ENCODE measurements at places on chromosomes 11 and 22.
A peak's percentile ranks its signal among the peaks of the same experiment; 100 is the strongest.

DNA sequence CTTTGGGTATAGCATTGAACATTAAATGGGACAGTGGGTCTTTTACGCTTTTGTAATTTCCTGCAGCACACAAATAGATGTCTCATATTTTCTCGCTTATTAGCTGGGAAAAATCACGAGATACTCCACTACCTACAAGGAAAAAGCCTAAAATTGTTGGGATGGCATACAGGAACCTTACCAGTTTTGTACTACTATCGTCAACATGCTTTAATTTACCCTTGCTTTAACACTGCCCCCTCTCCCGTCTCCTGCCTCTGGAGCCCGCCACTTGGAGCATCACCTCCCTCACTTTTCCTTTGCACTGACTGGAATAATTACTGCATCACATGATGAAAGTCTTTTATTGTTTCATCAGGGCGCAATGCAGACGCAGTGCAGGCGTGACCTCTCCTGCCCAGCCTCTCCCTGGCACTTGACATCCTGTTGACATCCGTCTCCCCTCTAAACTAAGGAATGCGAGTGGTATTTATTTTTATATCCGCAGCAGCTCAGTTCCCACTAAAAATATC is 1.0 kb upstream of the FNBP4 start:
- DNase-seq, result no peak

DNA sequence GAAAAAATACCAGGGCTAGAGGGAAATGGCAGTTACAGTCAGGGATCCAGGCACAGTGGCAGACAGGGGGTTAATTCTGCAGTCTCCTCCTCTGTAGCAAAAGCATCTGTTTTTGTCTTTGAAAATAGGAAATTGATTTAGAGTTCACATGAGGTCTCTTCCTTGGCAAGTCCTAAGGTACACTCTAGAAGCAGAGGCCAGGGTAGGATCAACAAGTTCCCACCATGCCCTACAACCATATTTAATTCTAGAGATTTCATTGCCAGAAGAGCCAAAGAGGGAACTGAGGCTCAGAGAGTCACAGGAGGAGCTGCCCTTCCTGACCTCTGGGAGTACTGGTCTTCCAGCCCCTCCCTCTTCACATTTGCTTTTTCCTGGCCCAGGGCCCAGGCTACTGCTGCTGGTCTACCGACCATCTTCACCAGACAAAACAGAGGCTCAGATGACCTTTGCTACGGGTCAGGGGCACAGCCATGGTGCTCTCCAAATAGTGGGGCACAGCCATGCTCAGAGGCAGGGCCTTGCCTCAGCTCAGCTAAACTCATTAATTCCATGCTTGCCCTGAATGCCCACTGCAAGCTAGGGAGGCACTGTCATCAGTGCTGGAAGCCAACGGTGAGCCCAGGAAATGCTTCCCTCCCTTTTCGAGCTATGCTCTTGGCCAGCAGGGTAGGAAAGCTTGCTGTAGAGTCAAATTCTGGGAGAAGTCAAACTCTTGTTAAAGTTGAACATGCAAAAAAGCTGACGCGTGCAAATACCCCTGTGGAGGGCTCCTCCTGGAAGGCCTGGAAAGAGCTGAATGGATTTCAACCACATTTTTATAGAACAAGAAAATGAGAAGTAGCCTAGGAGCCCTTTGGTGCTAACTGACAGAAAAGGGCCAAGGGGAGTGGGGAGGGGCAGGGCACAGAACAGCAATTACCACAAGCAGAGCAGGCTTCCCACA is 11.7 kb upstream of the CHRM4 start:
- DNase-seq, result no peak

GRCh38 chr11:27064086-27064485 is 23.5 kb downstream of the BBOX1 start:
- DNase-seq, result no peak

DNA sequence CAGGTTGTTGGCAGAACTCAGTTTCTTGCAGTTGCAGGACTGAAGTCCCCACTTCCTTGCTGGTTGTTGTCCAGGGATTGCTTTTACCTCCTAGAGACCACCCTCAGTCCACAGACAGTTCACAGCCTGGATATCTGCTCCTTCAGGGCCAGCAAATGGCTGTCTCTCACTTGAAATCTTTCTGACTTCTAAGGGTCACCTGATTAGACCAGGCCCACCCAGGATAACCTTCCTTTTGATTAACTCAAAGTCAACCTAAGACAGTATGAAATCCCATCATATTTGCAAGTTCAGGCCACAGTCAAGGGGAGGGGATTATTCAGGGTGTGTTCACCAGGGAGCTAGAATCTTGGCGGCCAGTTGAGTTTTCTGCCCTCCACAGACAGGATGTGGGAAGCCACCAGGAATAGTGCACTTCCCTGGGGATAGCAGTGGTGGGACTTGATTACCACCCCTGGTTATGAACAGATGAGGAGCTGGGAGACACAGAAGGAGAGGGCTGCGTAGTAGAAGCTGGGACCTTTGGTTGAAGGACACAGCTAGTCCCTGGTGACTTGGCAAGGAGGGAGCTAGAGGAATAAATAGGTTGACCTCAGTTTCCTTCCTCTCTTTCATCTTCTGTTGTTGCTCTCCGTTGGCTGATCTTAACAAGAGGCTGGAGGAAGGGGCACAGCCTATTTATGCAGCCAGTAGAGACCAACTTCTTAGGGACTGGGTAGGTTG is 33.4 kb downstream of the MIAT start:
- no peak for DNase-seq

DNA sequence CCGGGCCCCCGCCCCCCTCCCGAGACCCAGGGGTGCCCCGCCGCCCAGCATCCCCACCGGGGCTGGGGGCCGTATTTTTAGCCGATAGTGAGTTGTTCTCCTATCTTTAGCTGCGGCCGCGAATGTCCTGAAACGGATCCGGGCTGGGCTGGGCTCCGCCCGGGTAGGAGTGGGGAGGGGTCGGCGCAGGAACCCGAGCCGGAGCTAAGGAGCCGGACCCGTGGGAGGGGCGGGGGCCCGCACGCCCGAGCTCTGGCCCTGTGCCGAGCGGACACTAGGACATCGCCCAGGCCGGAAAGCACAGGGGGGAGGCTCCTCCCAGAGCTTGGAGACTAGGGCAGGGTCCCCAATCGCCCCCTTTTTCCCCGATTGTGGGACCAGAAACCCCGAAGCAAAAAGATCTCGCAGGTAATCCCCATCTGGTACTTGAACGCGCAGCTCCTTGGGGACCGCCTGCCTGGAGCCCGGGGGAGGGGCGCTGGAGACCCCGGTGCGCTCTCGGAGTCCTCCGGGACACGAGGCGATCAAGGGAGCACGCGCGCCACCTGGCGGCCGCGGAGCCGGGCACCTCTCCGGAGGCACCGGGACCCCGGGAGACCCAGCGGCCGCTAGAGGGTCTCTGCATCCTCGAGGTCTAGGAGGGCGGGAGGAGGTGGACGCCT is 669 bp downstream of the CDC42EP2 start:
- DNase-seq, result peak; percentile 96

- no peak for DNase-seq
Observed at GRCh38 chr11:127643268-127644058, 642.9 kb upstream of the KIRREL3 start.

- no peak for DNase-seq
Observed at GRCh38 chr11:65802841-65803240, 16.0 kb downstream of the OVOL1 start.

GRCh38 chr11:41405812-41406211 is 53.6 kb downstream of the LRRC4C start:
- DNase-seq, result no peak

DNA sequence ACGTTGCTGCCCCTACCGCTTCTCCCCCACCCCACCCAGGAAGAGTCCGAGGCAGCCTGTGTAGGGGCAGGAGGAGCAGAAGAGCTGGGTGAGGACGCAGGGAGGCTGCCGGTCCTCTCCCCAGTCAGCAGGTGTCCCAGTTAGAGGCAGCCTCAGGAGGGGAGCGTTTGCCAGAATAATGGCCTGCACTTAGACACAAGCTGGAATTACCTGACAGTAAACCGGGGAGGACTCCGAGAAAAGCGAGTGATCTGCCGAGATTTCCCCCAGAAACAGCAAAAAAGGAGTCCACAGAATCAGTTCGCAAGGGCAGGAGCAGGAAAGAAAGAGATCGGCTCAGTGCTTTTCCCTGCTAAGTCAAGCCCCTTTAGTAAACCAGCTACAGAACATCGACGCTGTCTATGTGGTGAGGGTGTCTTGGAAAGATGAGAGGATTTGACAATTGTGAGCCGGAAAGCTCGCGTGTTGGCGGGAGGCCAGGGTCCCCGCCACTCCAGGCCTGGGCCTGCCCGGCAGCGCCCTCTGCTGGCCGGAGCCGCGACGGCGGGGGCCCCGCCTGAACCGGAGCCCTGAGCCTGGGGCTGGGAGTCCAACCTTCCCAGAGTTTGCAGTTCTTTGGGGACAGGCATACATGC is 17.7 kb upstream of the THRSP start:
- peak; percentile 89 for DNase-seq

DNA sequence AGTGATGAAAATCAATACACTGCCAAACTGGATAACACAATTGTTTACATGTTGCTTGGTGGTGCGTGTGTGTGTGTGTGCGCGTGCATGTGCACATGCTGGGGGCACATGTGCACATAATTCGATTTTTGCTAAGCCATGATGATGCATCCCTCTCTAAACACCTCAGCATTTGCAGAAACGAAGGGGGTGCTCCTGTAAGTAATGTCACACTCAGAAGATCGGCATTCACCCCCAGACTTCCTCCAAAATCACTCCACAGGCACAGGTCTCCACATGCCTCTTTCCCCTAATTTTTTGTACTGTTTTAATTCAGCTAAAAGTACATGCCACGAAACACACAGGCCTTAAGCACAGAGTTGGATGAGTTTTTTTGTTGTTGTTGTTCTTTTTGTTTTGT is 341.5 kb downstream of the SHANK2 start:
- DNase-seq, result no peak

GRCh38 chr11:69190796-69191536 is 35.2 kb downstream of the SMIM38 start:
- DNase-seq, result no peak

DNA sequence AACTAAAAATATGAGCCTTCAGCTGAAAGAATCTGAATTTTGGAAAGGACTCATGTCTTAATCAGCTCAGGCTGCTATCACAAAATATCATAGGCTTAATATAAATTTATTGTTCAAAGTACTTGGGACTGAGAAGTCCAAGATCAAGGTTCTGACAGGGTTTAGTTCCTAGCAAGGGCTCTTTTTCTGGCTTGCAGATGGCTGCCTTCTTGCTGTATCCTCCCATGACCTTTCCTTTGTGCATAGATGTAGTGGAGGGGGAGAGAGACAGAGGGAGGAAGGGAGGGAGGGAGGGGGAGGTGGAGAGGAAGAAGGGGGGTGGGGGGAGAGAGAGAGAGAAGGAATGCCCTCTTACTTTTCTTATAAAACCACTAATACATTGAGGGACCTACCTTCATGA is 306.8 kb upstream of the DDI1 start:
- no peak for DNase-seq

GRCh38 chr11:73019996-73020395 is 122.1 kb downstream of the FCHSD2 start:
- DNase-seq, result no peak

- DNase-seq, result no peak
Observed at GRCh38 chr11:132202621-132203020, 832.2 kb downstream of the NTM start.

- DNase-seq, result no peak
Observed at GRCh38 chr11:125094731-125095130, 16.7 kb downstream of the TMEM218 start.

GRCh38 chr22:31199187-31199586 is 12.9 kb upstream of the LIMK2 start:
- DNase-seq, result no peak

GRCh38 chr11:9617940-9618339 is 44.5 kb downstream of the WEE1 start:
- DNase-seq, result no peak

GRCh38 chr11:123251657-123252344 is 56.8 kb upstream of the CLMP start:
- DNase-seq, result no peak

GRCh38 chr11:18853086-18853720 is 61.6 kb upstream of the PTPN5 start:
- DNase-seq, result peak; percentile 48

DNA sequence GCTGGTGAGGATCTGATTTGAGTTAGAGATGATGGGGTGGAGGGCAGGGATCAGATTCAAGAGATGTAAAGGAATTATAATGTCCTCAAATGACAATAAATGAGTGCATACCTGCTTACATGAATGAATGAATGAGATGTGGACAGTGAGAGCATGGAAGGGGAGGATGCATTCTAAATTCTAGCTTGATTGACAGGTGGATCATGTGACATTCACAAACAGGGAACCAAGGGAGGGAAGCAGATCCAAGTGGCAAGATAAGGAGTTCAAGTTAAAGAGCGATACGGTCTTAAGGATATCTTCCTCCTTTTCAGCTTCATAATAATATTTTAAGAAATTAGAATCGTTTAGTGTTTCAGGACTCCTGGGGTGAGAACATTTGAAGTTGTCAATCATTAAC is 170.5 kb upstream of the TBCEL start:
- no peak for DNase-seq

DNA sequence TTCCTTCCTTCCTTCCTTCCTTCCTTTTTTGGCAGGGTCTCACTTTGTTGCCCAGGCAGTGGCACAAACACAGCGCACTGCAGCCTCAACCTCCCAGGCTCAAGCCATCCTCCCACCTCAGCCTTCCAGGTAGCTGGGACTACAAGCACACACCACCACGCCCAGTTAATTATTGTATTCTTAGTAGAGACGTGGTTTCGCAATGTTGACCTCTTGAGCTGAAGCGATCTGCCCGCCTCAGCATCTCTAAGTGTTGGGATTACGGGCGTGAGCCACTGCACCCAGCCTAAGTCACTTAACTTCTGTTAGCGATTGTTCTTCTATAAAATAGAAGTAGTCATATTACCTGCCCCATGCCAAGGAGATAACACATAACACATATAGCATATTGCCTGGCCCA is 2.8 kb upstream of the SYTL2 start:
- no peak for DNase-seq

DNA sequence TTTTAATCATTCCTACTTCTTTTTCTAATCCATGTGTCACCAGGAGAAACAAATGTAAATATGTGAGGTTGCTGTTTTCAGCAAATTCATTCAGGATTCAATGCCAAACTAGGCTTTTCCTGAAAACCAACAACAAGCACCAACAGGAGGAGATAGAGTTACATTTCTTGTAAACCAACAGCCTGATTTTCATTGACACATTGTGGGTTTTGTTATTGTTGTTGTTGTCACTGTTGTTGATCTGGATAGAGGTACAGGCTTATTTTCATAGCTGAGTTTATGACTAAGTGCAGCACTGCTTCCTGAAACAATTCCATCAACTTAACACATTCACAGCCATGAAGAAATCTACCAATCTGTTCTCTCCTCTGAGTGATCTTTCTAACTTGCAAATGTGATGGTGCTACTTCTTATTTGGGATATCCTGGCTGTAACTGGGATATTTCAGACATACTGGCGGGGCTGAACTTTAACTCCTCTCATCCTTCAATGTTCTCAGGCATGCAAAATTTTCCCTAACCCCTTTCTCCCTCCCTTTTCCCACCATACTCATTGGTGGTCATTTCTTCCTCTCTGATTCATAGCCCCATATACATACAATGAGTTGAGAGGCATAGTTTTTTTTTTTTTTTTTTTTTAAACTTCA is 65.5 kb downstream of the ME3 start:
- no peak for DNase-seq

Data from ecto neural progenitor cell (in vitro differentiated cells).